ENCODE measurements at places on chromosomes 4 and X.
A peak's percentile ranks its signal among the peaks of the same experiment; 100 is the strongest.

DNA sequence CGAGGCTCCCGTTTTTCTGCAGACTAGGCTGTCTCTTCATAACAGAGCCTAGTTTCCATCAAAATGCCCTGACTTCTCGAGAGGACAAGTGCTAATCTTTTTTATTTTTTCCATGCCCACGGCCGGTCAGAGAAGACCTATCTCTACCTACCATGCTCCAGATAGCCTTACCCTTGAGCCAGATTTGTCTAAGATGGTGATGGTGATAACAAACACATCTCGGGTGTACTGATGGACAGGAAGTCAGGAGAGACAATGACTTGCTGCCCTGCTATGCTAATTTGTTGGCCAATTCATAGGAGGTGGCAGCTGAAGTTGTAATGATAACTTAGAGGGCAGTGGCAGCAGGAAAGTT is 42.2 kb upstream of the NKRF start:
- no peak for DNase-seq

DNA sequence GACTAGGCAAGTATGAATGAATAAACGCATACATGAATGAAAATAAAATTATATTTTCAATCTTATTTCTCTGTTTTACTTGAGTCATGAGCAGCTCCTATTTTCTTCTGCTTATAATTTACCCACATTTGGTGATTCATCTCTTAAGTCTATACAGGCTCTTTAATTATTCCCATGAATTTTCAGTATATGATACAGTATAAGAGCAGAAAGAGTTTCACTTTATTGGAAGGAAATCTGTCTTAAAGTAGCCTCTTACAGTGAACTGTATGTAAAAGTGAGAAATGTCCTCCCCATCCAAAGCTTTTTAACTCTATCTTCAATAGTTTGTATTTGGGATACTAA is 50.8 kb downstream of the TMEM165 start:
- no peak for DNase-seq

DNA sequence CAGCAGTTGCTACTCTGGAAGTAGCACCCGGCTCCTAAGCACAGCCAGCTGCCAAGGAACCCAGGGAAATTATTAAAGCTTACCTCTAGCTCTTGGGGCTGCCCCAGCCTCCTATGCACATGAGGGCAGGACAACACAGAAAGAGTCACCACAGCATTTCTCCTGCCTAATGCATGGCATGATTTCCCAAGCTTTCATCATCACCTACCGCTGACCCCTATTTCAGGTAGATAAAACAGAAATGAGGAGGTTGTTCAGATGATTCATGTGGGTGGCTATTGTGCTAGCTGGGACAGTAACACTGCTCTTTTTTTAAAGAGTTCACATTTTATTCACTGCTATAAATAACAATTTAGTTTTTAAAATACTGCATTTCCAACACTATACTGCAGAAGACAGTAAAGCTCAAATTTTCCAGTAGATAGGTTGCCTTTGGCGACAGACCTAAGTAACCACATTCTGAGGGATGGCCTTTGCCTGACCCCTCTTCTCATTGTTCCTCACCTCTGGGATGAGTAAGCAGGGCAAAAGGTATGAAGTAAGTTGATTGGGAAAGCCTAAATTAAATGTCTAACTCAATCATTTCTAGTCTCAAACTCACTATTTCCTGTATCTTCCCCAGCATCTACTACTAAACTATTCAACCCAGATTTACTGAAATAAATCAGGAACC is 16.7 kb downstream of the CASK start:
- DNase-seq = peak; percentile 58

DNA sequence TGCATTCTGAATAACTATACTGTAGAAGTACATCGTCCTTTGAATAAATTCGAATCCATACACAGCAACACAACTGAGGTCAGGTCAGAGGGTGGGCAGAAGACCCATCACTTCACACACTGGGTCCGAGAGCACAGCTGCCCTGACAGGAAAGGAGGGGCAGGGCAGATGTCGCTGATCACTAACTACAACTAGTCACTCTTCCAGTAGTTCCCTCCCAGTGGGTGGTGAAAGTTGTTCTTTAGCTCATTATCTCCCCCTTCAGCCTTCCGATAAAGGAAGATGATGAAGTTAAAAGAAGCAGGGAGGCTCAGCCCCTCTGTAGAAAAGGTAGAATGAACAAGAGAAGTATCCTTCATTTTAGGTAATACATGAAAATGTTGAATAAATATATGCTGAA is 278.9 kb downstream of the INPP4B start:
- no peak for DNase-seq

DNA sequence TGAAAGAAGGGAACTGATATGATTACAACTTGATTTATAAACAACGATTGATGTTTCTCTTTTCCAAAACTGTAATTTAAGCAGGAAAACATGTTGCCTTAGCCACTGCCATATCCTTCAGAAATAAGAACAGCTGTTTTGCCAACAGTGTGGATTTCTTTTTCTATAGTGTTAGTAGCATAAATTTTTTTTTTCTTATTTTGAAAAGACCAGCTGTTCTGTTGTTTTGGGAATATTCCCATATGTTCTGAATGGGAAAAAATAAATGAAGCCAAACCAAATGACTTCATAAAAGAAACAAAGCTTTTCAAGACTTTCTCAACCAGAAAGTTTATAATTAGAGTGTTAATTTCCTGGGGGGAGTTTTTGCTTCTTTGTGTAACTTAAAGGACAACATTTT is 83.9 kb upstream of the ARHGAP24 start:
- DNase-seq = no peak

DNA sequence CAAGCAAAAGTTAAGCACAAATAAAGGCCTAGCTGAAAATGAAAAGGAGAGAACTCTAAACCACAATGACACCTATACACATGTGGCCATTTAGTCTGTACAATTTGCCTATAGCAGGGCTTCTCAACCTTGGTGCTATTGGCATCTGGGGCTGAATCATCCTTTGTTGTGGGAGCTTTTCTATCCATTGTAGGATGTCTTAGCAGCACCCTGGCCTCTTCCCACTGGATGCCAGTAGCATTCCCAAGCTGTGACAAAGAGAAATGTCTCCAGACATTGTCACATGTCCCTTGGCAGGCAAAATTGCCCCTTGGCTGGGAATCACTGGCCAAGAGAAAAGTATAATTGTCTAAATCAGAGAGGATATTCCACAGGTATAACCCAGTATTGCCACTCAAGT is 13.5 kb upstream of the PRPS2 start:
- peak; percentile 76 for DNase-seq
